Type B pancreatic cell (in vitro differentiated cells): ENCODE measurements at places on chromosomes 12 and 14.

DNA sequence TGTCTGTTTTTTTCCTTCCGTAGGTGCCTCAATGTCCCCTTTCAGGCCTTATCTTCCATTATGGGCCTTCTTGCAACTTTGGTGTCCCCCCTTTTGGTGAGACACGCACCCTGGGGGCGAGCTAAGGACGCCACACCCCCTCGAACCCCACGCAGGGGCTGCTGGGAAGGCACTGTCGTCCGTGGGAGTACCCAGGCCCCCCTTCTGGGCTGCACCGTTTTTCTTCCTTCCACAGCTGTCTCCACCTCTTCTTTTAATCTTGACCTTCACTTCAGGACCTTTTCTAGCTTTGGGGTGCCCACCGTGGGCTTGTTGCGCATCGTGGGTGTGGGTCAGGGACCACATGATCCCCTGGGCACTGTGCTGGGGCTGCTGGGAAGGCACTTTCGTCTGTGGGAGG, 271.8 kb downstream of the ALG10 start:
- DNase-seq: no peak

- DNase-seq: no peak
Observed at GRCh38 chr14:77369285-77369684, 7.6 kb downstream of the TMED8 start.

- peak; percentile 88 for DNase-seq
Observed at GRCh38 chr12:6946033-6946919, 2.5 kb downstream of the C12orf57 start.

- no peak for DNase-seq
Observed at GRCh38 chr12:76555231-76555767, 4.3 kb downstream of the OSBPL8 start.

DNA sequence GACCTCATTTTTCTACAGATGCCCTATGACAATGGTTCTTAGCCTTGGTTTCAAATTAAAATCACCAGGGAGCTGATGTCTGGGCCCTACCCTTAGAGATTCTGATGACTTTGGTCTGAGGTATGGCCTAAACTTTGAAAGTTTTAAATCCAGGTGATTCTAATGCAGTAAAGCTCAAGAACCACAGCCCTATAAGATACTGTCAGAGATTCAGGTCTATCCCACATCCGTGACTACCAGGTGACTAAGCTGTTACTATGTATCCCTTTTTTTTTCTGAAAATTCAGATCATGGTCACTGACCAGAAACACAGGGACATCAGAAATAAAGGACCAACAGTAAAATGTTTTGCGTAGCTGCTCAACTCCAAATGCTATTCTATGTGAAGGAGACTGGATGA, 148.8 kb upstream of the BMP4 start:
- no peak for DNase-seq

GRCh38 chr12:1189163-1189562, 198.1 kb downstream of the ERC1 start:
- no peak for DNase-seq

- DNase-seq: no peak
Observed at GRCh38 chr14:47606566-47606965, 68.8 kb downstream of the MDGA2 start.
